ENCODE measurements at places on chromosomes 3 and 15.

- ATAC-seq, result no peak
Observed at GRCh38 chr3:98528474-98529346, 3.1 kb upstream of the GPR15 start.

DNA sequence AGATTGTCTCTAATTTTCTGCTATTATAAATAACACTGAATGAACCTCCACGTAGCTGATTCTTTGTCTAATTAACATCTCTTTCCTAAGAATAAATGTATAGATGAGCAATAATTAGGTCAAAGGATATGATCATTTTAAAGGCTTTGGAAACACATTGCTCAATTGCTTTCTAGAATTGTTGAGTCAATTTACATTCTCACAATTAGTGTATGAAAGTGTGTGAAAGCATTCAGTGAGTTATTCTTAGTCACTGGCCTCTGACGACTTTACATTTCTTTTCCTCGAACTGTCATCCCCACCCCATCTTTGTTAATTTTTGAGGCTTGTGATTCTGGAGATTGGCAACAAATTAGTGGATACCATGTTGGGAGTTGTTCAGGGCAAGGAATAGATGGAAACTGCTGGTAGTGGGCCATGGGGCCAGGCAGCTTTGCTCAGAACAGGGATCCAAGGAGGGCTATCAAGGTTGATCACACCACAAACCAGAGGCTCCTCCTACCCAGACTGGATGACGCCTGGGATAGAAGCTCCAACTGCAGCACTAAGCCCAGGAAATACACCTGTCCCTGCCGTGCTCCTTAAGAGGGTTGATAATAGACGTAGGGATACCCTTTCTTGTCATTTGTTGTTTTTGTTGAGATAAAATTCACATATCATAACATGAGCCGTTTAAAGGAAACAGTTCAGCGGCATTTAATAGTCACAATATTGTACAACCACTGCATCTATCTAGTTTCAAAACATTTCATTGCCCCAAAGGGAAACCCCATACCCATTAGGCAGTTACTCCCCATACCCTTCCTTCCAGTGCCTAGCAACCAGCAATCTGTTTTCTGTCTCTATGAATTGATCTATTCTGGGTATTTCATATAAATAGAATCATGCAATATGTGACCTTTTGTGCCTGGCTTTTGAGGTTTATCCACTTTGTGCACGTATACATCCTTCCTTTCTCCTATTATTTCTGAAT is 27.9 kb downstream of the EIF1B start:
- no peak for ATAC-seq

DNA sequence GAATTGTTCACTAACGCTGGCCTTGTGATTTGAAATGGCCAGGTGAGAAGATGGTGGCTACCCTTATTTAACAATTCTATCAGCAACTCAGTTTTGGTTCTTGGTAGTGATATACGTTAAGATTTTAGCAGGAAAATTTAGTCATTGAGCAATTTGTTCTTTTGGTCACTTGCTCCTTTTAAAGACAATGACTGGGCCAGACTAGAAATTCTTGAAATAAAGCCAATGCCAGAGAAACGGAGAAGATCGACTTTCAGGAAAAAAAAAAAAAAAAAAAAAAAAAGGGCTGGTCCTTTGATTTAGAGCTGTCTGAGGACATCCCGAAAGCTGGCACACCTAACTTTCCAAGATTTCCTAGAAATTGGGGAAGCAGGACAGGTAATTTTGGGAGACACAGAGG is 178.5 kb downstream of the FNDC3B start:
- peak; percentile 38 for ATAC-seq

DNA sequence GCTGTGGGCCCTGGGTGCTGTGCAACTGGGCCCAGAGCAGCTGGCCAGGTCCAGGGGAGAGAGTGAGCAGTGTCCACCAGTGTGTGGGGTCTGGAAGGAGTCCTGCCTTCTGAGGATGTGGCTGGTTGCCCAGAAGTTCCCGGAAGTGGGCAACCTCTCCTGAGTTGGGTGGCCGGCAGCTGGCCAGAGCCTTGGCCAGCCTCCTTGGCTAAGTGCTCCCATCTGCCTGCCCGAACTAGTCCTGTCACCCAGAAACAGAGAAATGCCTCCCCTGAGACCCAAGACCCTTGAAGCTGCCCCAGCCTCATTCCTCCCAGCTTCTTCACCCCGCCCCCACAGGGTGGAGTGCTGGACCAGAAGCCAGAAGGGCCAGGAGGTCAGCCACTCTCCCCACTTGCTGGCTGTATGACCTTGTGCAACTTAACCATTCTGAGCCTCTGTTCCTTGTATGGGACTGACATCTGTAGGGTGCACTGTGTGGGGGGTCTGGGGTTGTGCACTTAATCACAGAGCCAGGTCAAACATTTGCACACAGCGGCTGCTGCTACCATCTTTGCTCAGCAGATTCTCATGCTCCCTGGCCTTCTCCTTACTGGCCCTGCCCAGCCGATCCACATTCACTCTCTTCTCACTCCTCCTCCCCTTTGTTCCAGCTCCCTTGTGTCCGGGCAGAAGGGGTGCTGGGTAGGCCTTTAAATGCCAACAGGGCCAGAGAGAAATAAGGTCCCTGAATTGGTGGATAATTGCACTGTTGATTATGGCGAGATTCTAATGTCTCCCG is 7.5 kb upstream of the ALAS1 start:
- peak; percentile 65 for ATAC-seq

DNA sequence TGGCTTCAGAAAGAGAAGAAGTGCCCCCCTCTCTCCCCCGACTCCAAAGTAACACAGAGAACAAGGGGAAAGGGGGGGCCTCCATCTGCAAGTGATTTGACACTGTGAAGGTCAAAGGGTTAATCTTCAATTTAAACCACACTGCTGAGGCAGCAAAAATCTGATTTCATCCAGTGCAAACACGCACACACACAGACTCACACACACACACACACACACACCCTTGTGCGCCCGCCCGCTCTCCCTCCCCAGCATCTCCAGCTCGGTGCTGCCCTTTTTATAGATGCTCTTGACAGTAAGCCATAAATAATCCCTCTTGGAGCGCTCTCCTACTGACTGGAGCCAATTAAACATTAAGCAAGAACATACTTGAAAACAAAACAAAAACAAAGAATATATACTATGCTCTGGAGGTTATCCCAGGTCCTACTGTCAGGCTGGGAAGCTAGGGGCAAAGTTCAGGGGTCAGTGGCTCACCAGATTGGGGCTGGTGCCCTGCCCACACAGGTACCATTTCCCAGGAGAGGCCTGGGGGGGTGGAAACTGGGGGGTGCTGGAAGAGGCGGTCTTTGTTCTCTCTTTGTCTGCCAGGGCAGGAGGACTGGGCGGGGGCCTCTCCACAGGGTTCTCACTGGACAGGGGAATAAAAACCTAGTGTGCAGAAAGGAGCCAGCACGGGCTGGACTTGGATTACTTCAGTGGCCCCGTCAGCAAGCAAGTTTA is 16.3 kb downstream of the BMF start:
- ATAC-seq, result peak; percentile 88

All from SK-N-SH treated with all-trans-retinoic acid at 6 μM for 48 hours (cell line).